ENCODE measurements at places on chromosomes 2 and 18. TPM values are rescaled to one million over a fixed set of nuclear protein-coding genes. Genes with fewer than 3 reads are reported as not detected.

PLGLB2 gene
- not detected for total RNA-seq

SGO2 gene
- 0.54 TPM for total RNA-seq

GPBAR1 gene
- total RNA-seq = 3.5 TPM

SCYGR3 gene
- not detected for total RNA-seq

LAMA1 gene
- not detected for total RNA-seq

SIX2 gene
- total RNA-seq = 13.5 TPM

CXCR1 gene
- 4.4 TPM for total RNA-seq

AUP1 gene
- 113 TPM for total RNA-seq

INHBB gene
- 19.4 TPM for total RNA-seq

FKBP1B gene
- total RNA-seq = 12.5 TPM

PKDCC gene
- total RNA-seq = 75.8 TPM

TIMM21 gene
- 34.5 TPM for total RNA-seq

GRCh38 chr2:18433872-18434271 is 126.6 kb downstream of the RDH14 start:
- DNase-seq = no peak

GRCh38 chr2:37477921-37478320 is 133.5 kb downstream of the QPCT start:
- no peak for DNase-seq

- DNase-seq = no peak
These were observed 339.5 kb upstream of the GCFC2 start for GRCh38 chr2:76050196-76050595.

DNA sequence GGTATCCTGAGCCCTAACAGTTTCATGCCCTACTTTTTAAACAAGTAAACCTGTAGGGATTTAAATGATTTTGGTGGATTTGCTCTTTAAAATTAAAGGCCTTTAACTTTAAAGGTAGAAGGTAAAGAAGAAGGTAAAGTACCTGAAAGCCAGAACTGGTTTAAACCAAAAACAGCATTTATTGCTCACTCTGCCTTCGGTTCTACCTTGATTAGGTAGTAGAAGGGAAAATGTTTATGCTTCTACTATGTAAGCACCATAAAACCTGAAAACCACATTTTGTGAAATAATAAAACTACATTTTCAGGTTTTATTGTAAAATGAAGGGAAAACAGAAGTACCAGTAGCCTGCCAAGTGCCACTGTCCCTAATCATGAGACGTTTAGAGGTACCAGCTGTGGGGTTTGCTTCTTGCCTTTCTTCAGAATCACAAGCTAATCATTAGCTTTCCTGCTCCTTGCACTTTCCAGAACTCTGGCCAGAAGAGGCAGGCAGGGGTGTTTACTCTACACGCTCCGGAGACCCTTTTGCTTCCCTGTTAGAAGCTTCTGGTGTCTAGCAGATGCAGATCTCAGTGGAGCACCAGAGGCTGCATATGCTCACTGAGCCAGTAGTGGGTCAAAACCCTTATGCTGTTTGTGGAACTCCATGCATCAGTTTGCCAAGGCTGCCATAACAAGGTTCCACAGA is 33.3 kb downstream of the RPIA start:
- DNase-seq = no peak

DNA sequence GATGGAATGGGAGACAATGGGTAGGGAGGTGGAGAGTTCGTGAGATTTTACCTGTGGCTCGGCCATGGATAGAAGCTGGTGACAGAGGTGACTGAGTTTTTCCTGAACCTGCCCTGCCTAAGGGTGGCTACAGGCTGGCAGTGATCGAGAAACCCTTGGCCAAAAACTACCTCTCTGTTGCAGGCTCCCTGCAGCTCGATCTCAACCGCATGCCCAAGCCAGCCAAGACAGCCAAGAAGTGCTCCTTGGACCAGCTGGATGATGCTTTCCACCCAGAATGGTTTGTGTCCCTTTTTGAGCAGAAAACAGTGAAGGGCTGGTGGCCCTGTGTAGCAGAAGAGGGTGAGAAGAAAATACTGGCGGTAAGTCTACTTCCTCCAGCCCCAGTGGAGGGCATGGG is 225.5 kb downstream of the DYSF start:
- DNase-seq = no peak

DNA sequence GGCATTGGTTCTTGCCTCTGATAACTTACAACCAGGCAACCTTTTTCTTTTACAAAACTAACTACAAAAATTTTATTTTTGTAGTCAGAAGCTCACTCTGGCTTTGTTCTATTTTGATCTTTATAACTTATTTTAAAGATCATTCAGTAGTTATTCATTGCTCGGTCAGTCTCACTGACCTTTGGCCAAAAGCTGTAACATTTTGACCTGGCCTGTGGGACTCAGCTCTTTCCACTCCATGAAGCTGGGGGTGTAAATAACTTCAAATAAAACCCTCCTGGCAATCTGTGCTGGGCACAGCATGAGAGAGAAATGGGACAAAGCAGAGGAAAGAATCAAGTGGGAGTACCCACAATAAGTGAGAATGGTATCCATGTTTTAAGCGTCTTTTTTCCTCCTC is 380.7 kb downstream of the SETBP1 start:
- no peak for DNase-seq

GRCh38 chr18:37873416-37873815 is 307.8 kb upstream of the CELF4 start:
- no peak for DNase-seq

- no peak for DNase-seq
These were observed 319.8 kb downstream of the CTNNA2 start for GRCh38 chr2:79832511-79833234.

GRCh38 chr2:3094999-3095958 is 282.3 kb downstream of the EIPR1 start:
- no peak for DNase-seq

DNA sequence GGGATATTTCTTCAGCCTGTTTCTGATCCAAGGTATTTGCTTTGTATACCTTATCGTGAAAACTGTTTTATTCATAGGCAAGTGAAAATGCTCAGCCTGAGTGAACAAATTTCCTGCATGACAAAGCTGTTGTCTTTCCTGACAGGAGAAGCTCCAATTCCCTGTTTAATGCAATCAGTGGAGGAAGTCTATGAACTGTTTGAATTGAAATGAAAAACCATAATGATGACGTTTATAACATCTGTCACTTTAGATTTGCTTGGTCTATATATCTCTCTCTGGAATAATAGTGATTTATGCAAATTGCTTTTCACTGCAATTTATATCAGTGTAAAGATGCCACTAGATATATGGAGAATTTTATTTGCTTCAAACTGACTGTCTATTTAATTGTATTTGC is 239.4 kb upstream of the HNMT start:
- no peak for DNase-seq

DNA sequence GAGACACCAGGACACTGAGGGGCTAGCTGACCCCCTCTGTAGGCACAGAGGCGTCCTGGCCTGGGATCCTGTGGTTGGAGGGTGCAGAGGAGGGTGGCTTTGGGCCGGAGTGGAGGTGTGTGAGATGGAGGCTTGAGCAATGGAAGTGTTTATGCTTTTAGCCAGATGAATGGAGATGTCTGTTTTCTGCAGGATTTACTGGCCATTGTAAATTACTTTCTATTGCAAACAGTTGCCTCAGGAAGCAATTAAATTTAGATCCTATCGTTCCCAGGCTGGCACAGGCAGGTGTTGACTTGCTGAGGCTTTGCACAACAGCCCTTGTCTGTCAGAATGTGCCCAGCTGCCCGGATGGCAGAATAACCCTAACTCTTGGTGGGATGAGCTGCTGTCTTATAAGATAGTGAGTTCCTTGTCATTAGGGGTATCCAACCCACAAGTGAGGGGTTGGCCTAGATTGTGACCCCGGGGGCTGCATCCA is 1.8 kb upstream of the ARID5A start:
- DNase-seq = no peak

- no peak for DNase-seq
These were observed 384.0 kb downstream of the STK39 start for GRCh38 chr2:167863377-167863776.

- no peak for DNase-seq
These were observed 238.8 kb downstream of the IKZF2 start for GRCh38 chr2:212912445-212913103.

DNA sequence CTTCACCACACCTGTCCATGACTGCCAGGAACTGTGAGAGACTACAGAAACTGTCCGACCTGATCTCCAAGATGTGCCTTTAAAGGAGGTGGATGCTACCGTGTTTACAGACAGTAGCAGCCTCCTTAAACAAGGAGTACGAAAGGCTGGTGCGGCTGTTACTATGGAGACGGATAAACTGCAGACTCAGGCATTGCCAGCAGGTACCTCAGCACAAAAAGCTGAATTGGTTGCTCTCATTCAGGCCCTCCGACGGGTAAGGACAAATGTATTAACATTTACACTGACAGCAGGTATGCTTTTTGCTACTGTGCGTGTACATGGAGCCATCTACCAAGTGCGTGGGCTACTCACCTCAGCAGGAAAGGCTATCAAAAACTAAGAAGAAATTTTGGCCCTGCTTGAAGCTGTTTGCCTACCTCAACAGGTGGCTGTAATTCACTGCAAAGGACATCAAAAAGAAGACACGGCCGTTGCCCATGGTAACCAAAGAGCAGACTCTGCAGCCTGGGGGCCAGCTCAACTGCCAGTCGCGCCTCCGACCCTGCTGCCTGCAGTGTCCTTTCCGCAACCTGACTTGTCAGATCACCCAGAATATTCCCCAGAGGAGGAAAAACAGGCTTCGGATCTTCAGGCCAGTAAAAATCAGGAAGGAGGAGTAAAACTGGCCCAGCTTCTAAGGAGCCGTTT is 30.9 kb downstream of the SKA1 start:
- DNase-seq = no peak

DNA sequence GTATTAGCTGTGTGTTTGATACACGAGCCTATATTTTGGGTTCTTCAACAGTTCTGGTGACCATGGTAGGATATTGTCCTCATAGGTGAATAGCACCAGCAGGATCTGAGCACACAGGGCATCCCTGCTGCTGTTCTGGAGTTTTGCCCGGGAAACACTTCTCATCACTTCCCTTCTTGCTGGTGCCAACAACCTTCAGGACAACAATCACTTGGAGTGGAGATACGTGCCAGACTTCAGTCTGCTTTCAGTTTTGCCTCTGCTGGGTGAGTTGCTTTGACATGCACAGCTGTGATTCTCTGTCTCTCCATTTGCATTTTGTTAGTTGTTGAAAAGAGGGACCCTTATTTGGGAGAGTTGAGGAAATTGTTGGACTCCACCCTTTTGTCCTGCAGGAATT is 1347.2 kb upstream of the DDX18 start:
- no peak for DNase-seq

GRCh38 chr2:144230448-144231085 is 289.4 kb downstream of the ZEB2 start:
- DNase-seq = no peak

- no peak for DNase-seq
These were observed 69.9 kb downstream of the RHOB start for GRCh38 chr2:20516646-20517341.

- no peak for DNase-seq
These were observed 506 bp downstream of the BMPR2 start for GRCh38 chr2:202376460-202377206.

GRCh38 chr18:48643262-48643661 is 104.4 kb downstream of the CTIF start:
- DNase-seq = no peak

DNA sequence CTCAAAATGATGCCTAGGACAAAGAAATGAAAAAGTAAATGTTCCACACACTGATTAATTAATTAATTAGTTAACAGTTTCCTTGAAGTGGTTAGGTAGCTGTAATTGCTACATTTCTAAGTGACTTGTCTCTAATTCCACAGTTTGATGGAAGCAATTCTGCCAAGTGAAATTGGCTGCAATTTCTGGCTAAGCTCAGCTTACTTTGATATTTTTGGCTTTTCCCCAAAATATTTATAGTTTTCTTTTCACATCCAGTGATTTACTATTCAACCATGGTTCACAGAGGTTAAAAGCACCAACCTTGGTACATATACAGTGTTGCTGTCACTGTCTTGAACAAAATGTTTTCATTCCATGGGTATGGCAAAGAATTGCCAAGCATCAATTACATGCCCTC is 459.5 kb upstream of the CDH20 start:
- DNase-seq = no peak

GRCh38 chr2:172978063-172978383 is 97.6 kb upstream of the MAP3K20 start:
- DNase-seq = no peak

- DNase-seq = no peak
These were observed 74.7 kb upstream of the KCNJ3 start for GRCh38 chr2:154623819-154624218.

DNA sequence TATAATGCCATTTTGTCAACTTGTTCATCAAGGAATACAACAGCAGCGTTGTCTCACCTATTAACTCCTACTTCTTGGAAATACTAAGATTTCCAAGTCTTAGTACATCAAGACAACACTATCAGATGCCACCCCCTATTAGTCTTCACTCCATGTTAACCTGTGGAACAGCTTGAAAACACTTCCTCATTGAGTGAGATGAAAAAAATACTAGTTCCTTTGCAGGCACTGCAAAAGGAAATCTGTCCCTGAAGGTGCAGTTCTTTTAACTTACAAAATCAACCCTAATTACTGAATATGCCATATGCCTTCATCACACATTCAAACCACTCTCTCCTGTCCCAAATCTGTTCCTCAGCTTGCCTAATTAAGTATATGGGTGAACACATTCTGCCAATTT is 4.0 kb downstream of the CWC22 start:
- DNase-seq = no peak

All from thoracic aorta (tissue), 2 donors.